Activated CD8-positive, alpha-beta memory T cell treated with anti-CD3 and anti-CD28 coated beads, Interleukin-2, amount 10 ng/mL, durations not matched to agents 7 days and 5 days (primary cell): ENCODE measurements at places on chromosomes 2 and 18. TPM values are rescaled to one million over a fixed set of nuclear protein-coding genes. Genes with fewer than 3 reads are reported as not detected.

- no peak for DNase-seq
Measured at GRCh38 chr2:140600116-140600515, 1530.7 kb downstream of the LRP1B start.

DNA sequence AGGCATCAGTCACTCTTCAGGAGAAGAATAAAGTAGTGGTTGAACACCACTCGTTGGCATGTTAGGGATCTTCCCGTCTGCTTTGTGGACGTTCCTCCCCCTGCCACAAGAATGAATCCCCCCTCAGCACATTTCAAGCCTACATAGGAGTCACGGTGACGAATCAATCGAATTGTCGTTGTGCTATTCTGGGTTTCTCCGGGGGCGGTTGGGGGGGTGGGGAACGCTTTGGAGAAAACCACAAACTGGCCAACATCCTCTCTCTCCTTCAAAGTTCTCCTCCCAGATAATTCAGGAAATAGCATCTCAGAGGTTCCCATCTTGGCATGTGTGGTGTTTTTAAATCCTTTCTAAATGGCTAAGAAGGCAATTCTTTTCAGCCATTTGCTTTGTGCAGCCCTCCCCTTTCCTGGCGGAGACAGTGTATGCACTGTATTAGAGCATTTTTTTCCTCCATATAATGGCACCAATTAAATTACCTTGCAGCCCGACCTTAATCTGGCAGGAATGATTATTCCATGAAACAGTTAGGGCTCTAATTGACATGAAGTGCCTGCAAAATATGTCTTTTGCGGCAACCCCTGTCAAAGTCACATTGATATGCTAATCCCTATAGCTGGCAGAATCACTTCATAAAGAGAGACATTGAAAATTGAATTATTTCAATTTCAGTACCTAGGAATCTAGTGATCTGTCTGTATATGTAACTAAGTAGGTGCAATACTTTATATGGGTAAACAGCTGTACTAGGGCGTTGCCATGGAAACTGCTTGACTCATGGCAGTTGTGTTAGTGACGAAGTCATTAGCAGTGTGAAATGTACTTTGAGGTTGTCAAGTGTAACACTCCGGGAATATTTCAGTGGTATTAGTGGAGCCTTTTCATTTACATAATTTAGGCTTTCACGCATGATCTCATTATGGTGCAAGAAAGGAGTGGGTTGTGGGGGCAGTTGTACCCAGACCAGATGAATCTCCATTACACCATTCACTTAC, 323.4 kb upstream of the SLC14A2 start:
- DNase-seq: no peak

- DNase-seq: no peak
Measured at GRCh38 chr2:19944205-19944845, 42.5 kb upstream of the TTC32 start.

The ZEB2 gene
- total RNA-seq: 40.9 TPM

DNA sequence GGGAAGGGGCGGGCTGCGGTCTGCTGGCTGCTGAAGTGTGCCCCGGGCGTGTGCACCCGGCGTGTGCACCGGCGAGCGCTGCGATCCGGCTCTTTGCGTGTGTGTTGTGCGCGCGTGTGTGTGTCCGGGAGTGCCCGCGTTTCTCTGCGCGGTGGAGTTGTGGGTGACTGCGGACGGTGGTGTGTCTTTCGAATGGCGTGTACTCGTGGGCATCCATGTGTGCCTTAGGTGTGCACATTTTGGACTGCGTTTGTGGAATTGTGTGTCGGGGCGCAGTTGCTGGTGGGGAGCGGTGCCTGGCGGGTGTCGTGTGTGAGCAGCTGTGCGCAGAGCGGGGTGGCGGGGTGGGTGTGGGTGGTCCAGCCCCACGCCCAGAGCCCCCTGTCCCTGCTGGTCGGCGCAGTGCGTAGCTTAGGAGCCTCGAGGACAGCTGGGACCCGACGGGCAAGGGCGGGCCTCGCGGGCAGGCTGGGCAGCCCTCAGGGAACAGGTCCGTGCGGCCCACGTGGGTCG, 533 bp downstream of the HPCAL1 start:
- peak; percentile 49 for DNase-seq

The ORC2 gene
- 57.8 TPM for total RNA-seq

- peak; percentile 36 for DNase-seq
Measured at GRCh38 chr2:71938659-71939587, 208.7 kb downstream of the CYP26B1 start.

The REG1A gene
- not detected for total RNA-seq

The STAT4 gene
- 109 TPM for total RNA-seq

GRCh38 chr2:186027922-186028321, 289.3 kb downstream of the FSIP2 start:
- no peak for DNase-seq

The MGAT4A gene
- 57.4 TPM for total RNA-seq

GRCh38 chr2:38494394-38494793, 108.3 kb downstream of the HNRNPLL start:
- no peak for DNase-seq

The ASTL gene
- total RNA-seq: 6.4 TPM

DNA sequence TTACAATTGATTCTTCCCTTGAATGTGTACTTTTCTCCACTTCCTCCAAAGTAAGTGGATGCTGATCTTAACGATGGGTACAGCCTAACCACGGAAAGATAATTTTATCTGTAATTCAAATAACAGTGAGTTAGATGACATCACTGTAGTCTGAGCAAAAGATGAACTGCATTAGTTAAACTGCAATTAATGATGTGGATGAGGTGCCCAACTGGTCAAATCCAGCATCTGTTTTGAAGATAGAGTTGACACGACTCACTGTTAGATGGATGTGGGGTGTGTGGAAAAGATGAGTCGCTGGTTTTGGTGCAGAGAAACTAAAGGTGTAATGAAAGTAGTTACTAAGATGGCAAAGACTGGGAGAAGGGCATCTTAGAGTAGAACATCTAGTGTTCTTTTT, 270.5 kb upstream of the MEIS1 start:
- DNase-seq: no peak

DNA sequence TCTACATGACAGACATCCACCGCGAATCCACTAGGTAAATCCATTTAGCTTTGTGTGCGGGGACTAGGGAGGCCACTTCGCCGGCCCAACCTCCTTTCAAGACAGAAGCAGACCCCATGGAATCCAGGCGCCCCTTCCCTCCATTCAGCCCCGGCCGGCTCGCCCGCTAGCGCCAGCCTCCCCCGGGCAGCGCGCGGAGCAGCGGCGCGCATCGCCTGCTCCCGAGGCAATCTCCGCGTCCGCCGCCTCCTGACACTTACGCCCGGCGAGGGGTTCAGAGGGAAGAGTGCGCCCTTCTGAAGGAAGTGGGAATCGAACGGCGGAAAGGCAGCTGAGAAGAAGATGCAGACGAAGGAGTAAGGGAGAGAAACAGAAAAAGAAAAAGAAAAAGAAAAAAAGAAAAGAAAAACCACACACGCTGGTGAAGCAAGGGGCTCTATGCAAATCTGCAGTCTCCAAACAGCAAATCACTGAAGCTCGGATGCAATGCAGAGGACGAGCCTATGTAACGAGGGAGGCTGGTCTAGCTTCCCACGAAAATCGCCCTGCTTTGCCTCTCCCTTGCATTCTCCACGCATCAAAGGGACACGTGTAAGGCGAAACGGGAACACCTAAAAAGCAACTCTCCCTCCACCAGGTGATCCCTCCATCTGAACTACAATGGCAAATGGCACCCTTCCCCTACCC, 684.4 kb downstream of the NRXN1 start:
- DNase-seq: no peak

- no peak for DNase-seq
Measured at GRCh38 chr2:217271813-217272212, 411.9 kb upstream of the TNP1 start.

The SERPINB10 gene
- not detected for total RNA-seq

- DNase-seq: no peak
Measured at GRCh38 chr2:43518181-43518580, 77.7 kb downstream of the THADA start.

DNA sequence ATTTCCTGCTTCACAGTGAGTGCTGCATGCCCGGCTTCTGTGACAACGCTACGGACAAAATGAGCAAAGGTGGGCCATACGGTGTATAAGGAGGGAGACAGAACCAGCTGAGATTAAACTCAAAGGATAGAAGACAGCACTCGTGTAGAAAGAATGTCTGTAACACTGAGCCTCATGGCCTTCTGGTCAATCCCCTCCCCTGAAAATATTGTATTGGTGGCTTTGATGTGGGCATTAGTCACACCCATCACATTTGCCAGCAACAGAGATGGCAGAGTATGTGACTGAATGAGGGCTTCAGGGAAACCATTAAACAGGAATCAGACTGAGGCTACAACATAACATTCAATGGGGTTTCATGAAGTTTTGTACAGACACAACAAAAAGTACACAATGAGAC, 287.8 kb upstream of the CCDC68 start:
- DNase-seq: no peak

DNA sequence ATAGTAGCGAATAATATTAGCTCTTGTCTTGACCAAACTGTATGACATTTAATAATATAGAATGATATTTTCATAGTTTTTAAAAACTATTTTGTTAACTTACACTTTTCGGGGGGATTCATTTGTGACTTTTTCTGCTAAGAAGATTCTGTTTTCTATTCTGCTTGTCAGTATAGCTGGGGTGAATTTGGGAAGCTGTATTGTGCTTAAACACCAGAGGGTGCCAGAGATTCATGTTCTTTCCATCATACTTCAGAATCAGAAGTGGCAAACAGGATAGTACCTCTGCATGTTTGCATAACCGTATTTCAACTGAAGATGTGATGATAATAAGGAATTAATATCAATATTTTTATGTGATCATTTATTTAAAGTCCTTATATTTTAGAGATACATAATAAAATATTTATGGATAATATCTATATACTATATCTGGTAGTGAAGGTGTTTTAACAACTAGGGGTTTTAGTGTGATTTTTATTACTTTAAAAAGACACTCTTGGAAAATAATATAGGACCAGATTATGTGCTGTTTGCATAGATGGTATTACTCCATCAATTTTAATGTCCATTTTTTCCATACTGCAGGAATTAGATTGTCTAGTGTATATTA, 81.0 kb downstream of the TAF4B start:
- DNase-seq: no peak

GRCh38 chr18:74251297-74252038, 40.3 kb downstream of the CYB5A start:
- DNase-seq: no peak

- peak; percentile 21 for DNase-seq
Measured at GRCh38 chr18:78901923-78902794, 77.5 kb upstream of the SALL3 start.

- no peak for DNase-seq
Measured at GRCh38 chr2:199407421-199407820, 50.3 kb downstream of the SATB2 start.

DNA sequence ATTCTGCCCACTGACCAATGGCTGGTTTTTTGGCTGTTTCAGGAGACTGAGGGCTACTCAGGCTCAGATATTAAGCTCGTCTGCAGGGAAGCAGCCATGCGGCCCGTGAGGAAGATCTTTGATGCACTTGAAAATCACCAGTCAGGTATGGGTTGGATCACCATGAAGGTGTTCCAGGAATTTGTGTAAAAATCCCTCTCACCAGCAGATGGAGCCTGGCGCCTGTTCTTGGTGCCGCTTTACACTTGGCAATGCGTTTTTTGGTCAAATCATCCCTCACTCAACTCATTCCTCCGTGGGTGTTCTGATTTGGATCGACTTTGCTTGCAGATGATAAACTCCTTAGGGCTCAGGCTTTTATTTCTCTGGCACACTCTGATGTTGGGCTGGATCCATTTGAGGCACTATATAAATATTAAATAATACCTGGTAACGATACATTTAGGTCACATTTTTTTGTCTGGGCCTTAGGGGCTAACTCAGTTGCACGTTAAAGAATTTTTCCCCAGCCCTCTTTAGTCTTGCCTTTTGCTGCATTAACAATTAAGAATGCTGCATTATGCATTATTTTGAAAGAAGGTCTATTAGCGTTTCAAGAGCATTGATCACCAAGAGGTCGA, 50.0 kb downstream of the HDHD2 start:
- peak; percentile 67 for DNase-seq

- no peak for DNase-seq
Measured at GRCh38 chr2:12278217-12278750, 438.5 kb upstream of the TRIB2 start.

The SCN7A gene
- not detected for total RNA-seq

DNA sequence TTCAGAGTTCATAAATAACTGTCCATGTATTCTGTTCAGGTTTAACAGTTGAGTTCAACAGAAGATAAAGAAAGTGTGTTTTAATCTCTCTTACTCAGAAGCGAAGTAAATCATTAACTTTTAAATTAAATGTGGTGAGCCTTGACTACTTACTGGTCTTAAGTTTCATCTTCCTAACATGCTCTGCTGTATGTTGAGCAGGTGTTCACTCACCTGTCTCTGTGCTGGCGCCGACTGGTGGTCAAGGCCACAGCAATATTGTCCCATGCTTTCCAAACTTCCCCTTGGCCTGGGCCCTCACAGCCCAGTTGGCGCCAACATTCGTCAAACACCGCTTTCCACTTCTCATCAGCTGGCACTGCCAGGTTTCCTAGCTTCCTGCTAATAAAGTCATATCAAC, 17.0 kb upstream of the MPP4 start:
- DNase-seq: no peak

The CSRNP3 gene
- not detected for total RNA-seq

The FOXI3 gene
- total RNA-seq: not detected

GRCh38 chr2:57828221-57828620, 218.4 kb upstream of the VRK2 start:
- no peak for DNase-seq

DNA sequence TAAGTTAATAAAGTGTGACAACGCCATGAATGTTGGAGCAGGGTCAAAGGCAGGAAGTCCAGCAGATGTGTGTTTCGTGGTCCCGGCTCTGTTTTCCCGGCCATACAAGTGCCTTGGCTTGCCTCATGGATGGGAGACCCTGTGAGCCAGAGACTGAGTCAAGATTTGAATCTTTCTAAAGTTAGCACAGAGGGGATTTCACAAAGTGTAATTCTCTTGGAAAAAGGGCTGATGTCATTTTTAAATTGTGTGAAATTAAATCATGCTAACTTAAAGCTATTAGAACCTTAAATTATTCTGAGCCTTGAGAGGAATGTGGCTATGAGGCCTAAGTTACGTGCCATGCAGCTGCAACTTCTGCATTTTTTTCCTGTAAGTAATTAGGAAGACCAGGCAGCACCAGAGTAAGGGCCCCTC, 38.3 kb upstream of the RALBP1 start:
- DNase-seq: no peak

GRCh38 chr2:68196120-68196716, 38.5 kb downstream of the PNO1 start:
- peak; percentile 64 for DNase-seq

DNA sequence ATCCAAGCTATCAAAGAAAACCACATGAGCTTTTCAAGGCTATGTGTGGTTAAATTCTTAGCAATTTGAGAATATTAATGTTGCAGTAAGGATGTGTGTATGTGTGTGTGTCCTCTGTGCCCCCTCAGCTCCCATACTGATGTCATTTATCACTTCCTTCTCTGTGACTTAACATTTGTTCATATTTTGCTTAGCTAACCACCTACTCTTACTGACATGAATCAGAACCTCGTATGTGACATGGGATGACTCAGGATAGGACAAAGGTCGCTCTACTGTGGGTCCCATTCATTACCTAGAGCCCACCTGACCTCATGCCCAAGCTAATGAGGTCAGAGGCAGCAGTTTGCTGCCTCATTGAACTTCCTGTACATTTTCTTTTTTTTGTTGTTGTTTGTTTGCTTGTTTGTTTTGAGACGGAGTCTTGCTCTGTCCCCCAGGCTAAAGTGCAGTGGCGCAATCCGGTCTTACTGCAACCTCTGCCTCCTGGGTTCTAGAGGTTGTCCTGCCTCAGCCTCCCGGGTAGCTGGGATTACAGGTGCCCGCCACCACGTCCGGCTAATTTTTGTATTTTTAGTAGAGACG, 36.3 kb downstream of the MOGAT1 start:
- DNase-seq: peak; percentile 63

GRCh38 chr2:239003624-239004273, 155.9 kb downstream of the TWIST2 start:
- no peak for DNase-seq
